ENCODE measurements at places on chromosomes 4 and X.

GRCh38 chrX:109997786-109998452 is 5.0 kb upstream of the TMEM164 start:
- no peak for DNase-seq

DNA sequence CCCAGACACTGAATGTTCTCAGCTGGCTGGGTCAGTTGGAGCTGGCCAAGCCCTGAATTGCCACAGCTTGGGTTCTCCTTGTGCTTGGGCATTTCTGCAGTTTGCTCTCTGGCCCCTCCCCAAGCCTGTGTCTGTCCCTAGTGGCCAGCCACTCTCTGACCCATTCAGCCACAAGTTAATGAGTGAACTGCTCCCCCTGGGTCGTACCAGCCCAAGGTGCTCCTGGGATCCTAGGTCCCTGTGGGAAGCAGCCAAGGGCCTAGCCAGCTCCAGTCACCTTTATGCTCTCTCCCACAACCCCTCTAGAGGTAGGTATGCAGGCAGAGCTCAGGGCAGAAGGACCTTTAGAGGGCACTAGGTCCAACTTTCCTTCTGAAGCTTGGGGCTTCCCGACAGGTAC is 51.5 kb downstream of the STARD8 start:
- no peak for DNase-seq

DNA sequence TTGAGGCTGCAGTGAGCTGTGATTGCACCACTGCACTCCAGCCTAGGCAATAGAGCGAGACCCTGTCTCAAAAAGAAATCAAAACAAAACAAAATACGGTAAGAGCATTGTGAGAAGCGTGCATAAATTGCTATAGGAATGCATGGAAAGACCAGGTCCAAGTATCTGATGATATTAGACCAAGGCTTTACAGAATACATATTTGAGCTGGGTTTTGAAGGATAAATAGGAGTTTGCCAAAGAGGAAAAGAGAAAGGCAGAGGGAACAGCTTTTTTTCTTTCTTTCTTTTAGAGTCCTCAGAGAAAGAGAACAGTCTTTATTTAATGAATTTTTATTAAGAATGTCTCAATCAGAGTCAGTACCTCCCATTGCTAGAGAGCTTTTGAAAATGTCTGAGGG is 79.5 kb upstream of the PRPS1 start:
- DNase-seq: no peak

GRCh38 chr4:177351622-177352244 is 42.1 kb downstream of the NEIL3 start:
- DNase-seq: no peak

- DNase-seq: no peak
These were observed 192.7 kb upstream of the NUDT6 start for GRCh38 chr4:123114915-123115756.

DNA sequence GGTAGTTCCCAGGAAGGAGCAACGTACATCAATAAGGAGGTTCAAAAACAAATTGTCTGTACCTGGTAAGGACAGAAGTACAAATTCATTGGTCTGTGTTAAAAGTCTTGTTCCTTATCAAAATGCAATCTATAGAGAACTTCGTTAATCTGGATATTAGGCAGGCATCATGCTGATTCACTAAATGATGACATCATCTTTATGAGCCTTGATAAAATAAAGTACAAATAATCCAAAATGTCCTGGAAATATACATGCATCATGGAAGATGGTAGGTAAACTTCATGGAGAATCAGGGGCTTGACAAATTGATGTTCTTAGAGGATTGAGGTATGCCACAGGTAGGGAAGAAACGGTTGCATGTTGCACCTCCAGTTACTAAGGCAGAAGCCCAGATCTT is 433.9 kb downstream of the TRIML1 start:
- DNase-seq: no peak

DNA sequence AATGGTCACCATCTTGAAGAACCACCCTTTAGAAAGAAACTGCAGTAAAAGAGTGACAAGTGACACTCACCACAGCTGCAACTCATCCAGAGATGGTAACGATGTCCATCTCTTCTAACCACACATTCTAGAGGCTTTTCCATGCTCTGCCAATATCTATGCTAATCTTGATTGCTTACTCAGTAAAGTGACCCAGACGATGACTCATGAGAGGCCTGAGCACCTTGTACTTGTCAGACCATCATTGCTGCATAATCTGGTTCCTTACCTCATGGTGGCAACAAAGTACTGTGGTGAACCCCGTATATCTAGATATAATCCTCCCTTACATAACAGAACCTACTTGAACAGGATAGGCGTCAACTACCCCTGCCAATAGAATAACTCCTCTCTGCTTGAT is 75.6 kb downstream of the CCNG2 start:
- no peak for DNase-seq

DNA sequence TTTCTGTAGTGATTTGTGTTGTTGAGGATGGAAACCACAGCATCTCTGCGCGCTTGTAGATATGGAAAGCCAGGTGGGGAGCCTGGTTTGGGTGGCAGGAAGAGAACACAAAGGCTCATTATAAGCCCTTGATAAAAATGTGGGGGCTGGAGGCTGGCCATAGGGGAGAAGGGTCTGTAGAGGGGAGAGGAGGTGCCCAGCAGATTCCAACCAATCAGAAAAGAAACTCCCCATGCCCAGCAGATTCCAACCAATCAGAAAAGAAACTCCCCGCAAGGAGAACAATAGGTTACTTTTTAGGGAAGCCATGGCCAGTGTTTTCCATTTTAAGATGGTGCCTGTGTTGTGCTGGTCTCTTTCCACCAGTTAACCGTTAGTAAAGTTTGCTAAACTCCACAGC is 9.8 kb upstream of the CENPU start:
- DNase-seq: no peak

- DNase-seq: no peak
These were observed 246.4 kb upstream of the SLC7A11 start for GRCh38 chr4:138488533-138488932.

- no peak for DNase-seq
These were observed 157.9 kb downstream of the DCAF12L1 start for GRCh38 chrX:126394681-126395080.

DNA sequence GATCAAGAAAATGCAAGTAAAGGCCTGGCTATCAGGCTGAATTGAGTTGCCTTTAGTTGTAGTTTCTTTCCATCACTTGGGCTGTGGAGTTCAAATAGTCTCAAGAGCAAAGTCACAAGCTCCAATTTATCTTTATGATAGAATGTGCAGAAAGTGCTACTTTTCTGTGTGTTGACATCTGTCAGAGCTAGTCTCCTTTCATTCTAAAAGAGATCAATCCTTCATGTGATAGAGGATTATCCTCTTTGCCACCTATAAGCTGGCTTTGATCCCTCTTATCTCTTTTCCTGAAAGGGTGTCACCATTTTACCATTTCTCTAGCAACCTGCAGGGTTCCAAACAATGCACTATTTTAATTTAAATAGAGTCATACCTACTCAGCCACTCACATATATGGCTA is 224.9 kb downstream of the TEX13A start:
- no peak for DNase-seq

GRCh38 chr4:169756971-169757574 is 671 bp downstream of the HPF1 start:
- no peak for DNase-seq

GRCh38 chrX:10074241-10074941 is 82.4 kb upstream of the CLCN4 start:
- DNase-seq: no peak

GRCh38 chr4:26520728-26521450 is 30.6 kb upstream of the CCKAR start:
- no peak for DNase-seq
